CD4-positive, alpha-beta T cell treated with Interleukin-15 for 4 hours (primary cell): ENCODE measurements at places on chromosomes 12 and 14.

GRCh38 chr14:51616724-51617409, 34.8 kb upstream of the FRMD6 start:
- DNase-seq: no peak

DNA sequence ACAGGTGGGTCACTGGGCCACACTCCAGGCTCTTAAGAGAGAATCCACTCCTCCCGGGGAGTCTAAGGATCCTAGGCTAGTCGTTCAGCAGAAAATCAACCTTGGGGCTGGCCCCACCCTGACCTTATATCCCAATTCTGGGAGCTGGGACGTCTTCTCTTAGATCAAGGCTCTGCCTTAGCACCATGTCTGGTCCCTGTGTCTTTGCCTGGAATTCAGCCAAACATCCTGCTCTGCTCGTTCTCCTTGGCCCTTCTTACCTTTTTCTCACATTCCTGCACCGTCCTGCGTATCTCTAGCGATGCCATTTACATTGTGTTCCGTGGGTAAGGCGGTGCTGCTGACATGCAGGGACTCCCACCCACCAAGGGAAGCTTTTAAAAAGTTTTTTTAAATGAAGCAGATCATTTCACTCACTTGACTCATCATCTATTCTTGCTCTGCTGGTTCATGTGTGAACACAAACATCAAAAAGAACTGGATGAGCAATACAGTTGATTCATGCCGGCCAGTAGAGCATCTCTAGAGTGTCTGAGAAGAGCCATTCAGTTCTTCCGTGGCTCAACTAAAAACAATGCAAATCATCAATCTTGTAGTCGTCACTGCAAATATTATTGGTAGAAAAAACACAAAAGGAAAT, 50.2 kb downstream of the KCNK13 start:
- DNase-seq: no peak

- no peak for DNase-seq
Measured at GRCh38 chr14:23657959-23658470, 21.9 kb downstream of the DHRS2 start.

DNA sequence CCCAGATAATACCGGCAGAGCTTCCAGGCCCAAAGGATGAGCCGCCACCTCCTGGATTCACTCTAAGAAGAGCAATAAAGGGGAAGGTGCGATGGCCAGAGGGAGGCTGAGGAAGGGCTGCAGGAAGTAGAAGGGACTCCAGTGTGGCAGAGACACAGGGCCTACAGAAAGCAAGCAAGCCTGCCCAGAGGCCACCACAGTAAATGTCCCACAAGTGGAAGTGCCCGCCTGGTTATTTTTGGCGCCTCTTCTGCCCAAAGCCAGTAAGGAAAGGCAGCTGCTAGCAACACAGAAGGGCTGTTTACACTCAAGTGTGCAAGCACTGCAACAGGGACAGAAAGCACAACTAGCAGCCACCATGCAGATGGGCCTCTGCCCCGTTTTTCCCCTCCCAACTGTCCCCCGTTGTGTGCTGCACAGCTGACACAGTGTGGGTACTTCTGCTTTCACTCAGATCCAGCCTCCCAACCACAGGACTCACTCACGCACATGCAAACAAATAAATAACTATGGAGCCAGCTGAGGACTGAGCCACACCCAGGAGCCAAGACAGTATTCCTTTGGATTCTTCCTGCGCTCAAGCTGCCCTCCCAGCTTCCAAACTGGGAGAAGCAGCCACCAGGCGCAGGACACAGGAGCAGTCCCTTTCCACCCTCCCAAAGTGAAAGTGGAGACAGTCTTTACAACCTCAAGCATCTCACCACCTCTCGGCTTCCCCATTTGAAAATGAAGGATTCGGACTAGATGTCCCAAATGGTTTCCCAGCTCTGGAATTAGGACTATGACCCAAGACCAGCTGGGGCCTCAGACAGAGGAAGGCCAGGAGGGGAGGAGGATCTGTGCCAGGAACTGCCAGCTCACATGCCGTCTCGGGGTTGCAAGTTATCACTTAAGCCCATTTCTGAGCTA, 40.0 kb upstream of the PNMA1 start:
- DNase-seq: no peak

- no peak for DNase-seq
Measured at GRCh38 chr12:11834104-11834812, 184.8 kb downstream of the ETV6 start.

- DNase-seq: no peak
Measured at GRCh38 chr12:50302686-50303085, 19.4 kb upstream of the LIMA1 start.

DNA sequence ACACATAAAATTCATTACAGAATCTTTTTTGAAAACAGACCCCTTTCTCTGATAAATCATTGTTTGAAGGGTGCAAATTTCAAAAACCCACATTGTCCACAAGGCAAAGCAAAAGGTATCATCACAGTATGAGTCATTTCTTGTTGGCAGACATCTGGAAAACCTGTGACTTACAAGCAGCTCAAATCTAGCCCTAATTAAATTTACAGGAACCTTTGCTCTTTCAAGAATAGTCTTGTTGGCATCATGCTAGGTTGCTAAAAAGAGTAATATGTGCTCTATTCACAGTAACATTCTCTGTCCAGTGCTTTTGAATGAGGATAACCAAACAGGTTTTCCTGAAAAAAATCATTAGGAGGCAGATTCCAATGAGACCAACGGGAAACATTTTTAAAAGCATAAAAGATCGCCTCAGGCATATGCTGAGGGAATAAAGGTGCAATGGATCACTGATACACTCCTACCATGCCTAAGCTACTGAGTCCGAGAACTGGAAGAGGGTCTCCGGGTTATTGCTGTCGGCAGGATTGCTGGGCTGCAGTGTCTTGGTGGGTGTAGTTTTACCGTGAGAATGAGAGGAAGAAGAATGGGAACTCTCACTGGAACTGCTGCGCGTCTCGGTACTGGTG, 55.5 kb upstream of the TTC7B start:
- DNase-seq: no peak

DNA sequence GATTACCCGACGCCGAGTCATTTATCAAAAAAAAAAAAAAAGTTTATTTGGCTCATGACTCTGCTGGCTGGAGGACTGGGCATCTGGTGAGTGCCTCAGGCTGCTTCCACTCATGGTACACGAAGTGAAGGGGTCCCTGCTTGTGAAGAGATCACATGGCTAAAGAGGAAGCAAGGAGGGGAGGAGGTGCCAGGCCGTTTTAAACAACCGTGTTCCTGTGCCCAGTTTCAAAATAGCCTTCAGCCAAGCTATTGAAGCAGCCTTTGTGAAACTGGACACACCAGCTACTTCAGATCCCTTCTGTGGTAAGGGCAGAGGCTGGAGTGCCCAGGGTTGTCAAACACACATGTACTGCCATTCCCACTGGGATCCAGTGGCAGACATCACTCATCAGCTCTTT, 7.6 kb downstream of the POP5 start:
- DNase-seq: no peak
